ENCODE measurements at places on chromosomes 4 and X. TPM values are rescaled to one million over a fixed set of nuclear protein-coding genes. Genes with fewer than 3 reads are reported as not detected.

- DNase-seq = no peak
Measured at GRCh38 chrX:10897768-10898167, 213.4 kb upstream of the HCCS start.

DNA sequence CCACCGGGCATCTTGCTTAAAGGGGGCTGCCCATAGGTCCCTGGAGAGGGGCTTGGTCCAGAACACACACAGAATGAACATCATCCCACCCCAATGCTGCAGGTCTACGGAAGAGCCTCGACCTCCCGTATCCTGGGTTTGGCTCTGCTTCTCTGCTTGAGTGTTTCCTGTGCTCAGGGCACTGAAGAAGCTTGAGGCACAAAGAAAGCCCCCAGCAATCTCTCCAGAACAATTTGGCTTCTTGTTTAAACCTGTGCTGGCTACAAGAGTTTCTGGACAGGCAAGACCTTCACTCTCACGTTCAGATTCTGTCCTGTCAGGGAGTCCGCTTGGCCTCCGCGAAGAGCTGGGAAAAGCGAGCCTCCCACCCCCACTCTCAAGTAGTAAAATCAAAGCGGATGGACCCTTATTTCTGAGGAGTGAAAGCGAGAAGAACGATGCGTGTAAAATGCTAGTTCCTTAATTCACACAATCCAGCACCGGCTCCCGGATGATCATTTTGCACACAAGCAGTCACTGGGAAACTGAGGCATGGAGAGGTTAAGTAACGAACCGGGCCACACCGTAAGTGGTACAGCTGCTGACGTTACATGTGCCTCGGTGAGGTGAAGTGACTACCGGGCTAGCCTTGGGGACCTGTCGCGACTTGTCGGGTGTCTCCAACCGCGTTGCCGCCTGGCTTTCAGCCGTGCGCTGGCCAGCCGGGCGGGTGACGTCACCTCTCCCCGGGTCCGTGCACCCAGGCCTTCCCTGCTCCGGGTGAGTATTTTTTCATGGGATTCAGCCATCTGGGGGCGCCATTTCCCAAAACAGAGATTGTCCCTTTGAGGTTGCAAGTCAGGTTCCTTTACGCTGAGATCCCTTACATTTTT is 3.1 kb upstream of the SFRP2 start:
- no peak for DNase-seq

DNA sequence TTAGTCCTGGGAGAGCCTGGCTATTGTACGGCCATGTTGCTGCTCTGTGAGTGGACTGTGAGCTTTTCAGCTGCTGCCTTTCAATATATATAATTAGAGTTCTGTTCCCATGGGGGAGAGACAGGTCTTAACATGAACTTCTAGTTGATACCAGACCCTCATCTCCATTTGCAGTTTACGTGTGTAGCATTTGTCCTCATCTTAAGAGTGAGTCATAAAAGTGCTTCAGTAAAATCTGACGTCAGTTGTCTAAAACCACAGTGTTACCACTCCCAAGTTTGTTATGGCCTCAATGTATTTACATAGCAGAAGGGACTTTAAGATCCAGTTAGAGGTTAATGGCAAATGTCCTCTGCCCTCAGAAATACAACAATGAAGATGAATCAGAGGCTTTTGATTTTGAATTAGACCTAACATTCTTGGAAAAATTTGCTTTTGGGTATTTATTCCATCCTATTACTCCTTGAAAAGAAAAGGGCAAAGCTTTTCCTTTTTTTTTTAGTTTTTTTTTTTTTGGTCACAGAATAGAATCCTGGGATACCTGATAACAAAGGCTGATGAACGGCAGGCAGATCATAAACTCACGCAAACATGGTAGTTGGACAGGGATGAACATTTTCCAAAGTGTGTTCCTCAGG is 38.6 kb downstream of the PHOX2B start:
- peak; percentile 47 for DNase-seq

DNA sequence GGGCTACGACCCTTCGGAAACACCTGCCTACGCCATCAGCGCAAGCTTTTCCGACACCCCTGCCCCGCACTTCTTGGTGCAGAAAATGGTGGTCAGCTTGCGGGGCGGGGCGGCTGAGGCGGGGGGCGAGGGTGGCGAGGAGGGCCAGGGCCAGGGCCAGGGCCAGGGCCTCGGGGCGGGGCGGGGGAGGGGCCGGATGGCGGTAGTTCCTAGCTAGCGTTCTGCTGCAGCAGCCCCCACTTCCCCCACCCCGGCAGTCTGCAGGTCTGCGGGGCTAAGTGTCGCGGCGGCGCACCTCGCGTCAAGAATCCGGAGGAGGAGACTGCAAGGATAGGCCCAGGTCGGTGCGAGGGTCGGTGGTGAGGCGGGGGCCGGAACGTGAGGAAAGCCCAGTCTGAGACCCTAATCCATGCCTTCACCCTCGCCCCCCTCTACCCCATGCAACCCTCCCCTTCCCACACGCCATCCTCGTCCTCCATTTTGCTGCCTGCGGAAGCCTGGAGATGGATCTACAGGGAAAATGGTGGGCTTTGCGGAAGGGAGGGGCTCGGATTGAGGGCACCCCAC is 600 bp downstream of the BEX4 start:
- DNase-seq = no peak

DNA sequence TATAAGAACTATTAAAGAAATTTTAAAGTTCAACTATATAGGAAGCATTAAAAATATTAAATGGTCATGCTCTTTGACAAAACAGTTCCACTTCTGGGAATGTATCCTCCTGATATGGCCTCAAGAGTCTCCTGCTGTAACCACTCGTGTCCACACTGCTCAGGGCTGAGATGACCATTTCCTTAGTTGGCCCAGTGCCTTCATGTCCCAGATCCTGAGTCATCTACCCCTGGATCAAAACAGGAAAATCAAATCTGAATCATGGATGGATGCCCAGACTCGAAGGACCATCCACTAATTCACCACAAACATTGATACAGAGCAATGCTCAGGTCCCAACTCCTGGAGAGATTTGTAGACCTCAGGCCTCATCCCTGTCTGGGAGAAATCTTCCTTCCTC is 44.7 kb downstream of the GPRASP3 start:
- DNase-seq = peak; percentile 82

DNA sequence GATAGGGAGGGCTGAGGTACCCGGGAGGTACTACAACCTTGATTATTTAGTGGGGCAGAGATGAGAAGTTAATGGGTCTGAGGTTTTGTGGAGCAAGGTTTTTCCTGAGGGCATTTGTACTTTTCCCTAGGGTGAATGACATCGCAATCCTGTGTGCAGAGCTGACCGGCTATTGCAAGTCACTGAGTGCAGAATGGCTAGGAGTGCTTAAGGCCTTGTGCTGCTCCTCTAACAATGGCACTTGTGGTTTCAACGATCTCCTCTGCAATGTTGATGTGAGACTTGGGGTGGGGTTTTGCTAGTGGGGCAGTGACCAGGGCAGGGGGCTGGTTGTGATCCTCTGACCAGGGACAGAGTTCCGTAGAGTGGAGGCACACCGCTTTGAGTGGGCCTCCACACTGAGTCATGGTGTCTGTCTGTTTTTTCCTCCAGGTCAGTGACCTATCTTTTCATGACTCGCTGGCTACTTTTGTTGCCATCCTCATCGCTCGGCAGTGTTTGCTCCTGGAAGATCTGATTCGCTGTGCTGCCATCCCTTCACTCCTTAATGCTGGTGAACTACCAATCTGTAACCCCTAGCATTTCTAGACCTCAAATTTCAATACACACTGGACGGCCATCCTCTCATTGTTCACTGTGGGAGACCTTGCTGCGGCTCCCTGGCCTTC is 9.9 kb downstream of the MED12 start:
- peak; percentile 41 for DNase-seq

DNA sequence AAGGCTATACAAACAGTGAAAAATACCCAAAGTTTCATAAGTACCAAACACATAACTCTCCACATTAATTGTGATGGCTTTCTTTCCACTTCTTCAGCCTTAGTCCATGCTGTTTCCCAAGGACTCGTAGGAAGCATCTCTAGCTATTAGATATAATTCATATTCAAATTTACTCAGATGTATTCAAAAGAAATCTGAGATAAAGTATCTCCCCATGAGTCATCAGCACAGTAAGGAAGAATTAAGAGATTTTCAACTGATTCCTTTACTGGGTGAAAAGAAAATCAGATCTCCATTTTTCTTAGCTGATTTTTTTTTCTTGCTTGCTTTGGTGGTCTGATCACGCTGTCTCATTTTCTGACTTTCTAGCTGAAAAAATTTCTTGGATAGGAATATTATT is 71.7 kb downstream of the MID1 start:
- DNase-seq = no peak

GRCh38 chr4:62531264-62531663 is 1331.1 kb downstream of the ADGRL3 start:
- DNase-seq = no peak

The PF4V1 gene
- 0.72 TPM for total RNA-seq

The DCX gene
- not detected for total RNA-seq

The HSPA4L gene
- 3.5 TPM for total RNA-seq

The REPS2 gene
- total RNA-seq = 1.1 TPM

Measured in RPMI7951 (cell line).